ENCODE measurements at places on chromosomes 3 and 15. TPM values are rescaled to one million over a fixed set of nuclear protein-coding genes. Genes with fewer than 3 reads are reported as not detected.

Gene MST1R
- 7.5 TPM for total RNA-seq

Gene EIF2A
- 87.8 TPM for total RNA-seq

Gene LARP6
- total RNA-seq, result 75.6 TPM

Gene PLA2G4E
- total RNA-seq, result 0.03 TPM

Gene CPA3
- total RNA-seq, result not detected

Gene ZNF774
- 0.85 TPM for total RNA-seq

Gene RARRES1
- total RNA-seq, result 6.8 TPM

Gene VILL
- total RNA-seq, result 0.21 TPM

Gene ANKUB1
- total RNA-seq, result not detected

Gene EPHA6
- 0.14 TPM for total RNA-seq

Gene PP2D1
- total RNA-seq, result not detected

Gene PLA2G4B
- 1.6 TPM for total RNA-seq

Gene KLHL6
- total RNA-seq, result not detected

Gene GOLGA6L7
- total RNA-seq, result not detected

Gene STRA6
- total RNA-seq, result 78.9 TPM

Gene SPTSSB
- not detected for total RNA-seq

Gene ERC2
- total RNA-seq, result not detected

Gene DNASE1L3
- total RNA-seq, result not detected

Gene CLDN16
- 0.03 TPM for total RNA-seq

Gene LMOD3
- total RNA-seq, result not detected

Gene TRIM71
- not detected for total RNA-seq

Gene SAMD7
- total RNA-seq, result not detected

Gene CYP8B1
- total RNA-seq, result not detected

Gene REC114
- total RNA-seq, result not detected

Gene SLC6A11
- 0.08 TPM for total RNA-seq

Gene TF
- 0.91 TPM for total RNA-seq

Gene SCG3
- 0.06 TPM for total RNA-seq

Gene GP5
- total RNA-seq, result not detected

Gene ZIC4
- not detected for total RNA-seq

Gene PLXNA1
- 20.5 TPM for total RNA-seq

Gene GOLGA8B
- 17.7 TPM for total RNA-seq

Gene HYKK
- 5.2 TPM for total RNA-seq

Gene ARPP19
- total RNA-seq, result 104 TPM

Gene HES1
- total RNA-seq, result 11.5 TPM

Gene CCDC9B
- 19.3 TPM for total RNA-seq

Gene P2RY1
- total RNA-seq, result 0.56 TPM

Gene SNRPN
- 97.9 TPM for total RNA-seq

Gene RPL35A
- total RNA-seq, result 1,105 TPM

Gene ANKRD34C
- total RNA-seq, result not detected
